ENCODE measurements at places on chromosomes 12 and 14. TPM values are rescaled to one million over a fixed set of nuclear protein-coding genes. Genes with fewer than 3 reads are reported as not detected.

Gene SYNDIG1L
- total RNA-seq: not detected

Gene C3AR1
- total RNA-seq: not detected

Gene SEC23A
- total RNA-seq: 88.0 TPM

Gene CFAP54
- 1.3 TPM for total RNA-seq

All from A549 treated with GW870086 at 1 μM for 4 hours (cell line).